ENCODE measurements at places on chromosomes 13 and 19.

DNA sequence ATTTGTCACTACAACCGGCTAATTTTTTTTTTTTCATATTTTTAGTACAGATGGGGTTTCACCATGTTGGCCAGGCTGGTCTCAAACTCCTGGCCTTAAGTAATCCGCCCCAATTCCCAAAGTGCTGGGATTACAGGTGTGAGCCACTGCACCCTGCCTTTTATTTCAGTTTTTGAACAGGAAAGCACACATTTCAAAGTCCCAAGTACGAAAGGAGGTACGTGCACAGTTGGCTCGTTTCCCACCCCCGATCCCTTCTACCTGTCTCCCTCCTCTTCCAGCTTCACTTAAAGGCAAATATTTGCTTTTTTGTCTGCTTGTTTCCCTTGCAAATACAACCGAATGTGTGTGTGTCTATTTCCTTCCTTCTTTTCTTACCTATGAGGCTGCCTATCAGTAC lies 30.5 kb downstream of the ZIC5 start:
- DNase-seq, result no peak

GRCh38 chr19:54453921-54454780 lies 5.2 kb downstream of the LENG8 start:
- DNase-seq, result no peak

GRCh38 chr13:98171900-98172589 lies 5.0 kb downstream of the RNF113B start:
- peak; percentile 19 for DNase-seq

DNA sequence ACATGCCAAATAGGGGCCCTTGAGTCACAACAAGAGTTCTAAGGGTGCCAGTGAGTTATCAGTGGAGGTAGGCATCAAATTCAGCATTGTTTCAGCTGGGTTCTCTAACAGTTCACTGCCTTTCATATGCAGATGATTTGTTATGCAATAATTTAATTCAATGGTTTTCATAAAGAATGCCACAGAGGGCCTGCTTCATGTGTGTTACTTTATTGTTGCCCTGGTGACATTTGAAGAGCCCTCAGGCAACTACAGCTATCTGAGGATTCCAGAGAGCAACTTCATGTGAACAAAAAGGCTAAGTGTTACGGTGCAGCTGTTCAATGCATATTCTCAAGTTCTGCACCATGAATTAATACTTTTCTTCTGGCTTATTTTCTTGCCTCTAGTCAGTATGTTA lies 43.1 kb upstream of the STARD13 start:
- DNase-seq, result no peak

- DNase-seq, result peak; percentile 23
These were observed 378 bp downstream of the TLE6 start for GRCh38 chr19:2977746-2978138.

GRCh38 chr19:15456441-15456840 lies 6.7 kb upstream of the WIZ start:
- no peak for DNase-seq

DNA sequence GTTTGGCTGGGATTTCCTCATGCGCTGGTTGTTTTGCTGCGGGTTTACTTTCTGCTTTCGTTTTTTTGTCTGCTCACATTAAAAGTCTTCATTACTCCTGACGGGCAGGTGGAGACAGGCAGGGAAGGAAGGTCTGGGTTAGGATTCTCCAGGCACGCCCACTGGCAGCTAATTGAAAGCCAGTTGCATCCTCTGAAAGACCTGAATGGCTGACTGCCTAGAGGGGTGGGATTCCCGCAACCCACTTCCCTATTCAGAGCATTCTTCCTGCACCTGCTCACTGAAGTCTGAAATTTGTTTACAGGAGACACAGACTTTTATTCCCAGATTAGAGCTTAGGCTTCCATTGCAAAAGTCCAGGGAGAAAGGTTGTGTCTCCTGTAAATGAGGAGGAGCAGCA lies 172.0 kb downstream of the UQCRFS1 start:
- peak; percentile 89 for DNase-seq

DNA sequence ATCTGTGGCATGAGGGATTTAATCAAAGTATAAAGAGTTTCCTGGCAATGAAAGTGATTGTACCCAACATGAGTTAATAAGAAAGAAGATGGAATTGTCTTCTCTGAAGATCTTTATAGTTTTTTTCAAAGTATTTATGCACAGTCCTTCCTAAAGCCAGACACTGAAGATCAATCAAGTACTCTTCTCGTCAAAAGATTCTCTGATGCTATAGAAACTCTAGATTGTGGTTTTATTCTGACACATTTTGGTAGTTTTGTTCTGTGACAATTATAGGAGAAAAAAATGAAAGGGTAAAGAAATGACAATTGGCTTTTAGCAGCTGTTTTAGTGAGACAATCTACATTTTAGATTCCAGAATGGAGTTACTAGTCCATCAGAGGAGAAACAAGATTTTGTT lies 10.4 kb upstream of the ENOX1 start:
- DNase-seq, result no peak

DNA sequence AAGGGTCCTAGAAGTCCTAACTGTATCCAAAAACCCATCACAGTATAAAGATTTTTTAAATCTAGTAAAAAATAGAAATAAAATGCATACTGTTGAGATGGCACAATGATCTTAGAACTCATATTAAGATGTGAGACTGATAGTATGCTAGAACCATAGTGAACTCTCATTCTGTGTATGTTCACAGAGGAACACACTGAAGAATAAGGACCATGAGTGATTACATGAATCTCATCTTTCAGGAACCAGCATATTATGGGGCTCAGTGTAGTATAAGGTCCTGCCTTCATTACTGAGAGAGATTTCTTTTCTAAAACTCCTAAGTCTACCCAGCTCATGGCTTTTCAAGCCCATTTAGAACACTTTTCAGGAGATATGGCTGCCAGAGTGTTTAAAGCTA lies 59.8 kb upstream of the RFC3 start:
- no peak for DNase-seq

GRCh38 chr13:110232142-110232541 lies 74.8 kb downstream of the COL4A1 start:
- DNase-seq, result no peak

DNA sequence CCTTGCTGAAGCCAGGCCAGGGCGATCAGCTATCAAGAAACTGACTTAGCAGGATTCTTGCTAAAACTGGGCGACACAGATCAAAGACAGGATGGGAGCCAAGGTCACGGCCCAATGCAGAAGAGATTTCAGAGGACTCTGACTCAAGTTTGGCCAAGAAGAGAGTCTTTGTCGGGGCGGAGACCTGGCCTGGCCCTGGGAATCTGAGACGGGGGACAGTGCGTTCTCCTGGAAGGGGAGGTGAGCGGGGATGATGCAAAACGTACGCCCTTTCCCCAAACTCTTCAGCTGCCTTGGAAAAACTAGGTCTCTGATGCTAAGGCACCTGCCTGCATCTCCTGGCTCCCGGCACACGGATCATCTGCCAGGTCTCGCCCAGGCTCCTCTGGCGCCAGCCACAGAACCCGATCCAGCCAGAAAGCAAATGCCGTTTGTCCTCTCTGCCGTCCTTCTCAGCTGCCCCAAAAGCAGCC lies 9.8 kb downstream of the MVB12A start:
- DNase-seq, result no peak

GRCh38 chr13:24709186-24709913 lies 29.1 kb downstream of the ATP12A start:
- DNase-seq, result no peak

GRCh38 chr13:101916108-101916774 lies 463.8 kb downstream of the ITGBL1 start:
- DNase-seq, result peak; percentile 84

GRCh38 chr19:28437390-28438346 lies 775.3 kb downstream of the UQCRFS1 start:
- no peak for DNase-seq

GRCh38 chr13:102968572-102969228 lies 97.5 kb downstream of the SLC10A2 start:
- no peak for DNase-seq

DNA sequence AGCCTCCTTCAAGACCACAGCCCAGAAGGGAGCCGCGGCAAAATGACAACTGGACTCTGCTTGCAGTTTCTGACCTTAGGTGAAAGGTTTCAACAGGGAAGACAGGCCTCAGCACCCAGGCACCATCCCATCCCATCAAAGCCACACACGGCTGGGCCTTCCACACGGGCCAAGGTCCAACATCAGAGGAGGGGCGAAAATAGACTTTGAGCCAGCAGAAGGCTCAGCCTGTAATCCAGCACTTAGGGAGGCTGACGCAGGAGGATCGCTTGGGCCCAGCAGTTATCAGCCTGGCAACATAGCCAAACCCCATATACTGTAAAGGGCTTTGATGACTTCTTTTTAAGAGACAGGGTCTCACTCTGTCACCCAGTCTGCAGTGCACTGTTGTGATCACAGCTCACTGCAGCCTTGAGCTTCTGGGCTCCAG lies 26.8 kb upstream of the TINCR start:
- DNase-seq, result no peak

GRCh38 chr13:28268800-28269223 lies 130.5 kb downstream of the PAN3 start:
- no peak for DNase-seq

GRCh38 chr19:45271098-45271734 lies 20.1 kb downstream of the MARK4 start:
- no peak for DNase-seq

- no peak for DNase-seq
These were observed 12.1 kb upstream of the ZNF254 start for GRCh38 chr19:24074720-24075454.

- no peak for DNase-seq
These were observed 26.8 kb upstream of the MED4 start for GRCh38 chr13:48121733-48122132.

DNA sequence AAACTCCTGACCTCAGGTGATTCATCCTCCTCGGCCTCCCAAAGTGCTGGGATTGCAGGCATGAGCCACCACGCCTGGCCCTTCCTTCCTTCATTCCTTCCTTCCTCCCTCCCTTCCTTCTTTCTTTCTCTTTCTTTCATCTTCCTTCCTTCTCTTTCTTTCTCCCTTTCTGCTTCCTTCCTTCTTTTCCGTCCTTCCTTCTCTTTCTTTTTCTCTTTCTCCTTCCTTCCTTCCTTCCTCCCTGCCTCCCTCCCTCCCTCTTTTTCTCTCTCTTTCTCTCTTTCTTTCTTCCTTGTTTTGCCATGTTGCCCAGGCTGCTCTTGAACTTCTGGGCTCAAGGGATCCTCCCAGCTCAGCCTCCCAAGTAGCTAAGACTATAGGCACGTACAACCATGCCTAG lies 36.5 kb upstream of the MUC16 start:
- no peak for DNase-seq

Data from neural progenitor cell (in vitro differentiated cells).